ENCODE measurements at places on chromosomes 3 and 15.
A peak's percentile ranks its signal among the peaks of the same experiment; 100 is the strongest.

- peak; percentile 71 for DNase-seq
Measured at GRCh38 chr3:196288141-196288460, 575 bp upstream of the PCYT1A start.

GRCh38 chr15:22979238-22980188 is 655 bp downstream of the CYFIP1 start:
- DNase-seq, result peak; percentile 75

- DNase-seq, result peak; percentile 97
Measured at GRCh38 chr3:66038726-66039589, at the start of gene MAGI1. Gene MAGI1 (minus strand): TSS chr3:66038918. CDS start chr3:66038308, 610 bp downstream.

DNA sequence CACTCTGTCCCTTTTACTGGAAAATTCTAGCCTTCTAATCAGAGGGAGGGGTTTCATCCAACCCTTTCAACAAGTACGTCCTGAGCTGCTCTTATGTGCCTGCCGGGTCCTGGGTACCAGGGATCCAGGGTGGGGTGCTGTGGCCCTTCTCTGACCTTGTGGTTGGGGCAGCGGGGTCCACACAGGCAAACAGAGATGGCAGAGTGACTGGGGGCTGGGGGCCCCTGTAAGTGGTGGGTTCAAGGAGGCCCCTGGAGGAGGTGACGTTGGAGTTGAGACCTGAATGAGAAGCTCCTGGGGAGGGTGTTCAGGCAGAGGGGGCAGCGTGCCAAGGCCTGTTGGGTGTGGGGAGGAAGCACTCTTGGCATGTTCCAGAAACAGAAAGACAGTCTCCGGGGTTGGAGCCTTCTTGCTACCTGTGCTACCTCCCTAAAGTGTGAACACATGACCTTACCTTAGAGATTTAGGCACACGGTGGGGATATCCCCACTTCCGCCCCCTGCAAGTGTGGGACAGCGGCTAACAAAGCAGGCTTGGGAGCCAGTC is 78.1 kb downstream of the FBLN2 start:
- no peak for DNase-seq

DNA sequence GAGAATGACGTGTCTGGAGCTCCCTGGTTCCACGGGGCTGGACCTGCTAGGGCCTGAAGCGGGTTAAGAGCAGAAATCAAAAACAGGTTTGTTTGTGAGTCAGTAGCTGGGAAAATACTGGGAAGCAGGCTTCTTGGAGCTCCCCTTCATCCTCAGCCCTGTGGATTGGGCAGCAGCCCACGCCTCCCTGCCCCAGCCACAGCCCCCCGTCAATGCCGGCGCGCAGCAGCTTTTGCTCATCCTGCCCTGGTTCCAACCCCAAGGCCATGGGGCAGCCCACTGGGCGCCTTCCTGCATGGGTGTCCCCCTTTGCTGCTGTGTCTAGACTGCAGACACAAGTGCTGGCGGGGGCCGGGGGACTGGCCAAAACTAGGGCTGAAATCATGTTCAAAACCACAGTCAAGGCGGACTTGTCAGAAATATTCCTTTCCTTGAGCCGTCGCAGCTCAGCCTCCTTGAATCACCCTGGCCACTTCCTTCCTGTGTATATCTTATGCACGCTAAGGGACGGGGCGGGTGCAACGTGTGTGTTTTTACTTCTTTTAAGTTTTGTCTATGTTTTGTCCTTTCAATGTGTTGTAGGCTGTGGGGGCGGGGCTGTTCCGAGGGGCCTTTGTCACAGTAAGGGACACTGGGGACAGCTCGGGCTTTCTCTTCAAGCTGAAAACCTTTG is 108.1 kb downstream of the KLF13 start:
- DNase-seq, result peak; percentile 98

DNA sequence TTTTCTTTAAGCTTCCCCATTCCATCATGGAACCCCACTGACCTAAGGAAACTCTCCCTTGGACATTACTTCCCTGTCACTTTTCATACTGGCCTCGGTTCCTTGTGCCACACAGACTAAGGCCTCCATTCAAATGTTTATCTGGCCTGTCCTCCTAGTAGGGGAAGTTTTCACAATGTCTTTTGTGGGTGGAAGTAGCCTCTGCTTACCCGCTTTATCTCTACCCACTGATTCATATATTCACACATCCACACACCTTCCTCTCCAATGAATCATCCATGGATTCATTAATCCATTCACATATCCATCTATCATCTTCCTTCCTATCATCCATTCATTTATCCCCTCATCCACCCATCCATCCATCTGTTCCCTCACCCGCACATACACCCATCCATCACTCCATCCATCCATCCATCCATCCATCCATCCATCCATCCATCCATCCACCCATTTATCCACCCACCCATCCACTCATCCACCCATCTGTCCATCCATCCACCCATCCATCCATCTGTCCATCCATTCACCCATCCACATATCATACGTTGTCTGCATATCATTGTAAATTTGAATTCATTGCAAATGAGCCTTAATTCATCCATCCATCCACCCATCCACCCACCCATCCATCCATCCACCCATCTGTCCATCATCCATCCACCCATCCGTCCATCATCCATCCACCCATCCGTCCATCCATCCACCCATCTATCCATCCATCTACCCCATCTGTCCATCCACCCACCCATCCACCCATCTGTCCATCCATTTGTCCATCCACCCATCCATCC is 49.1 kb downstream of the IQSEC1 start:
- peak; percentile 19 for DNase-seq

- no peak for DNase-seq
Measured at GRCh38 chr3:177981576-177981975, 554.7 kb upstream of the KCNMB2 start.

- DNase-seq, result peak; percentile 32
Measured at GRCh38 chr15:69410248-69410874, 3.8 kb upstream of the KIF23 start.

DNA sequence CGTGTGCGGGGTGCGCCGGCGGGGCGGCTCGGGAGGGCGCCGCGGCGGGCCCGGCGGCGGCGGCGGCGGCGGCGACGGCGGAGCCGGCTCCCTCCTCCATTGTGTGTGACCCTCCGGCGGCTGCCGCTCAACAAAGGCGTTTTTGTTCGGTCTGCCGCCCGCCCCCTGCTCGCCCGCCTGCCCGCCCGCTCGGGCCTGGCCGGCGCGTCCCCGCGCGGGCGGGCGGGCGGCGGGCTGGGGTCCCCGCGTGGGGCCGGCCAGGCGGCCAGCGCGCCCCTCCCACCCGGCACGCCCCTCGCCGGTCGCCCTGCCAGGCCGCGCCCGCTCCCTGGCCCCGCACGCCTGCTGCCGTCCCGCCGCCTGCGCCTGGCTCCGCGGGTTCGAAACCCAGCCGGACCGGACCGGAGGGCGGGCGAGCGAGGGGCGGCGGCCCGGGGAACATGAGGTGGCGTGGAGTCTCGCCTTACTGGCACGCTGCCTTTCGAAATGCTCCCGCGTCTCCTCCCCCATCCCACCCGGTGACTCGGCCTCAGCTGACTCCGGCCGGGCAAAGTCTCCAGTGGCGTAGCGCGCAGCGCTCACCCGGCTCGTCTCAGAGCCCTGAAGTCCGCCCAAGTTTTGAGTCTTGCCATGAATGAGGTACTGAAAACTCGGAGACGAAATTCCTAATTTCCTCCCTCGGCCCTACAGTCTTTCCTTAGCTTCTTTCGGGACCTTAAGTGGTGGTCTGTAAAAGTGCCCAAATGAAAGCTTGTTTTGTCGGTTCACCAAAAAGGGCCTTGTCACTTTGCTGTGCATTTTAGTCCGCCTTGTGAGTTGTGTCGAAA is 588 bp downstream of the MAPK6 start:
- DNase-seq, result peak; percentile 98

DNA sequence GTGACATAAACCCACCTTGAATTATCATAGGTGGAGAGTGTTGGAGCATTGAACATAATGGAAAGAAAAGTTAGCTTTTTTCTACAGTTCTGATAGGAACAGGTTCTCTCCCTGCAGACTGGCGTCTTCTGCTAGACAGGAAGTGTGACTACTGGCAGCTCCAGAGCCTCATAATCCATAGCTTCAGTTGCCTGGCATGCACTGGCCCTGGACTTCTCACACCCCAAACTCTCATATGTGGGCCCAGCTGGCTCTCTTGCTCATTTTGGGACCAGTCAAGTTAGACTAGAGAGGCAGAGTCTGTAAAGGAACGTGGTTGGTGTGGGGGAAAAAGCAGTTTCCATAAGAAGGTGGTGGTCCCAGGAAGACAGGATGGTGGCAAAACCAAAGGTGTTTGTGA is 180.1 kb downstream of the VGLL4 start:
- no peak for DNase-seq

DNA sequence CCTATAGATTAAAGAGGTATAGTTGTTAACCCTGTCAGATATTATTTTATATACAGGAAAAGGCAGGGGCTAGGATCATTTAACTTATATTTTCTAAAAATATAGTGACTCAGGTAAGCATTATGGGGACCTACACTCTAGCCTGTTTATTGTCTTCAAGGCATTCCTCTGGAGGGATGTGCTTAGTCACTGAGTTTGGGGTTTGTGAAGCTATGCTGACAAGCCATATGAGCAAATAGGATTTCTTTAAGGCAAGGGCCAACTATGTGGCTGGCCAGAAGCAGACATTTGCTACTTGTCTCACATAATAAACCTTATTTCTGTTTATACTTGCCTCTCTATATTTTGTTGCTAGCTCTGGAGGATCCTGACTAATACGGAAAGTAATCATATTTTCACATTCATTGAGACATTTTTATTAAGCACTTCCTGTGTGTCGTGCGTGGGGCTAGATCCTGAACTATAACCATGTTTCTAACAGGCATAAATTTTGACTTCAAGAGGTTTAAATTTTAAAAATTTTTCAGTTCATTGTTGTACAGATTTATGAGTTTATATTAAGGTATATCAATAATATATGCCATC is 153.4 kb downstream of the OTOL1 start:
- DNase-seq, result no peak

DNA sequence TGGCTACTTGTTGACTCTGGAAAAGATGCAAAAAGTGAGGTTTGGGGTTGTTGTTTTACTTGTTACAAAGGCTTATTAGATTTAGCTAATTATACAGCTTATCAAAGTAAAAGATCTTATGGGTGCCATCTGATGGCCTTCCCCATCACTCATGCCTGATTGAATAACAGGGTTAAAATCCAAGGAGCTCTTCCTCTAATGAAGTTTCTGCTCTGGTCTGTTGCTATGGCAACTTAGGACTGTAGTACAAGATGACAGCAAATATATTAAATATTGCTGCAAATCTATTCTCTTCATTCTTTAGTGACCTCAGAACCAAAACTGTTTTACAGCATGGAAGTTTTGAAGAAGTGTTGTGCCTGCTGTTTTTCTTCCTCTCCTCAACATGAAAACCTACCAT is 45.6 kb upstream of the SRGAP3 start:
- DNase-seq, result no peak

- no peak for DNase-seq
Measured at GRCh38 chr15:75069301-75069925, 46.0 kb downstream of the PPCDC start.

DNA sequence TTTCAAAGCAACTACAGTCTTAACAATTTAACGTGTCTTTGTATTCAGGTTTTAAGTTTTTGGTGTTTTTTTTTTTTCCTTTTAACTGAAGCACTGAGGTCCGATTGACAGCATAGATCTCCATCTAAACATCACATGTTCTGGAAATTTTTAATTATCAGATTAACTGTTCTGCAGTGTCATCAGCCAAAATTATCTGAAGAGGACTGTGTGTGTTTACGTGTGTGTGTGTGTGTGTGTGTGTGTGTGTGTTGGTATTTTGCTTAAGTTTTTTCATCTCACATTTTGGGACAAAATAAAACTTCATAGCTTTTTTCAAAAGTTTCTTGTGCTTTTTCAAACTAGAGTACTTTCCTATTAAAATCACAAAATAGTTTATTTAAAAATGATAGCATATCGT is 1.8 kb downstream of the PIK3CA start:
- DNase-seq, result peak; percentile 14

DNA sequence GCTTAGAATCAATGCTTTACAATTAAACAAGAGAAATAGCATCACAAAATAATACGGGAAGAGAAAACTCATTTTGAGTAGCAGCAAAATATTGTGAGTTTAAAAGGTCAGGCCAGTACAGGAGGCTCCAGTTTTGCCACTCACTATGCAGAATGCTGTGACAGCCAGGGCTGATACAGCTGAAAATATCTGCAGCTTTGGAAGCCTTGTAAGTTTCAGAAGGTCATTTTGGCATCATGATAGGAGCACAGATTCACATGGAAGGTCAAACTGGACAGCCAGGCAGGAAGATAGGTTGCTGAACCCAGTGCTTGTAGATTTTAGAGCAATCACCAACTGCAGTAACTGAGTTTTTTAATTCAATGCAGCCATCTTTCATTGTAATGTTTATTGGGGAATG is 14.1 kb downstream of the MBNL1 start:
- no peak for DNase-seq

- DNase-seq, result no peak
Measured at GRCh38 chr15:70383856-70384255, 286.1 kb upstream of the TLE3 start.

GRCh38 chr15:63473749-63473998 is 30.7 kb upstream of the USP3 start:
- no peak for DNase-seq

- DNase-seq, result no peak
Measured at GRCh38 chr3:35404571-35404970, 234.8 kb upstream of the ARPP21 start.

DNA sequence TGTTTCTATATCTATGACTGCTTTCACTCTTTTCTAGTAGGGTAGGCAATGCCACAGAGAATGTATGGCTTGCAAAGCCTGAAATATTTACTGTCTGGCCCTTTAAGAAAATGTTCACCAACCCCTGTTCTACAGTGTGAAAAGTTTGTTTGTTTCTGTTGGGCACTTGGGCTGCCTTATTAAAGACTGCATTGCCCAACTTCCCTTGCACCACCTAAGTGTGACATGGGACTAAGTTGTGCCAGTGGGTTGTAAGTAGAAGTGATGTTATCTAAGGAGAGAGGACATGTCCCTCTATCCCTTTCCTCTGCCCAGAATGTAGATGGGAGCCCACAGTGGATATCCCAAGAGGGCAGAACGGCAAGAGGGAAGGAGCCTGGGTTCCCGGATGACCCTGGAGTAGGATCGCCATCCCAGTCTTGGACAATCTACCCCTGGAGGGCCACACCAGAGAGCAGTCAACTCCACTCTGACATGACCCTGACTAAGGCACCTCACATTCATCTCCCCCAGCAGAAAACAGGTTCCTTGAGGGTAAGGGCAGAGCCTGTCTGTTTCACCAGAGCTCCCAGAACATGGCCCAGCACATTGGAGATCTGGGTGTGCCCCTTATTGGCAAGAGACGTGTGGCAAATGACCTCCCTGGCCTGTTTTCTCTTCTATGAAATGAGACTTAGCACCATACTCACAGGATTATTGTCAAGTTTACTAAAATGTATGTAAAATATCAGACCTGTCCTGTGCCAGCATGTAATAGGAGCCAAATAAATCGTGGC is 138.8 kb downstream of the SMAD6 start:
- no peak for DNase-seq

GRCh38 chr3:169804681-169805080 is 8.0 kb upstream of the LRRIQ4 start:
- no peak for DNase-seq

DNA sequence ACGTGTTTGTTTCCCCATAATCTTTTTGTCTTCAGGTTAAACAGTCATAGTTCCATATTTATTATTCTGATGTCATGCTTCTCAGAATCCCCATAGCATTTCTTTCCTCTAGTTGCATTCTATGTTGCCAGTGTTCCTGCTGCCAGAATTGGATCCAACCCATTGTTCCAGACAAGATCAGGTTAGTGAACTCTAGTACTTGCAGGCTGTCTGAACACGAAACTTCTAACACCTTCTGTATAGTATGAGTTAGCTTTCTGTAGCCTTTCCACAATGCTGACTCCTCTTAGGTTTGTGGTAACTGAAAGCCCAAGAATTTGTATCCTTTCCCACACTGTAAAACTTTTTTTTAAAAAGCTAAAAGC is 88.0 kb upstream of the ROPN1 start:
- no peak for DNase-seq

Measured in GM23248 (cell line).